T-helper 2 cell treated with Interferon-gamma antibody and Interleukin-4, amounts not matched to agents 5 μg/mL and 100 μg/mL, for 36 hours (primary cell): ENCODE measurements at places on chromosomes 3 and 15.

DNA sequence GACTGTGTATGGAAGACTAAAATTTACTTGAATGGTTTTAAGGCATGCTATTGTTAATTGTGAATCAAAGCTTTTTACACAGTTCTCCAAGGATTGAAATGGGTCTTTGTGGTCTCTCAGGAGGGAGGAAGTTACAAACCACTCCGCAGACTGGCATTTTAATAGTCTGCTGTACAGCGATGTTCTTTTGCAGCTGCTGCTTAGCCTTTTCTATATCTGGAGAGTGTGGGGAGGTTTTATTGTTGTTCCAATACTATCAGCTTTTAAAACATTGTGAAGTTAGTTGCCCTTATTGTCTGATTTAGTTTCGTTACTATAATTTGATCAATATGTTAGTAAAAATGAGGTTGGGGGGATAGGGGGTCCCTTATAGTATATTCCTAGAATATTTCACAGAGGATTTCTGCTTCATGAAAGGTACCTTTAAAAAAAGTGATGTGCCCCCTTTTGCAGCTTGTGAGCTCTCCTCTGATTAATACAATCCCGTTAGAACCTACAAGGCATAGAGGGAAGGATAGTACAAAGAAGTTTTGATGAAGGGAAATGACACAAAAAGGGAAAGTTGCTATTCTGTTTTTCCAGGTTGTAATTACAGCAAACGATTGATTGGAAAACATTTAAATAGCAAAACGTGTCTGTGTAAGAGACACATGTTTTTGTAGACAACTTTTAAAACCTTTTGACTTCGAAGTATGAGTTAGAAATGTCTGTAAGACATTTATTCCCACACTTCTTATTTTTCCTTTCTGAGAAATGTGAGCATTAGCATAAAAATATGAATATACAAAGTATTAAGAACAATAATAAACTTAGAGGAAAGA, 158.3 kb upstream of the CGNL1 start:
- no peak for DNase-seq

- no peak for DNase-seq
These were observed 64.2 kb downstream of the ECT2 start for GRCh38 chr3:172814738-172815137.

- no peak for DNase-seq
These were observed 7.0 kb downstream of the ADIPOQ start for GRCh38 chr3:186849374-186849975.

- DNase-seq: no peak
These were observed 70.2 kb downstream of the FOXB1 start for GRCh38 chr15:60074181-60074885.

DNA sequence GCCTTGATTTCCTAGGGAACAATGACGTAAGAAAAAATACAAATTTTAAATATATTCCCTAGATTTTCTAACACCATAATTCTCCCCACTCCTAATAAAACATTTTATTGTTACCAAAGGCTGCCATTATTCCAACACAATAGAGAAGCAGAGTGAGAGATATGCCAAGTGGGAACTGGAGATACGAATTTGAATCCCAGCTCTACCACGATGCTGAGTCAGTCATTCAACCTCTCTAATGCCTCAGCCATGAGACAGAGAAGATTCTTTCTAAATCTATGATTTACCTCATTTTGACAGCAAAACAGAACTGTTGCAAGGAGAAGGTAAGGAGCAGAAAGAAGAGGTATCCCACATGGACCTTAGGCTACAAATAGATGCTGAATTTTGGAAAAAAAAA, 112.5 kb downstream of the IGF2BP2 start:
- DNase-seq: no peak

- no peak for DNase-seq
These were observed 65.1 kb upstream of the TBL1XR1 start for GRCh38 chr3:177262396-177262795.

DNA sequence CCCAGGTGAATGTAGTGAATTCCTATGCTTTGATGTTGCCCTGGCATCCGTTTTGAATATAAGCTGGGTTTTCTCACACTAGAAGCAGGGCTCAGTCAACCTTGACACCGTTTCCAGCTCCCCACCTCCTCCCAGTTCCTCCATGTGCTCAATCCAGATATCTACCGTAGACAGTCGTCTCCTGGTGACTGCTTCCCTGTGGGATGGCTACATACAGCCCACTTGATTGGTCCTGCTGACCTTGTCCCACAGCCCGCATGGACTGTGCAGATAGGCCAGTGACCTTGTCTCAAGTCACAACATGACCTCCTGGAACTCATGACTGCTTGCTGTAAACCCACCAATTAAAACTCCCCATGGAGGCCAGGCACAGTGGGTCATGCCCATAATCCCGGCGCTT, 8.1 kb downstream of the SEMA7A start:
- no peak for DNase-seq

GRCh38 chr3:48232734-48233133, 8.2 kb upstream of the ZNF589 start:
- peak; percentile 53 for DNase-seq

DNA sequence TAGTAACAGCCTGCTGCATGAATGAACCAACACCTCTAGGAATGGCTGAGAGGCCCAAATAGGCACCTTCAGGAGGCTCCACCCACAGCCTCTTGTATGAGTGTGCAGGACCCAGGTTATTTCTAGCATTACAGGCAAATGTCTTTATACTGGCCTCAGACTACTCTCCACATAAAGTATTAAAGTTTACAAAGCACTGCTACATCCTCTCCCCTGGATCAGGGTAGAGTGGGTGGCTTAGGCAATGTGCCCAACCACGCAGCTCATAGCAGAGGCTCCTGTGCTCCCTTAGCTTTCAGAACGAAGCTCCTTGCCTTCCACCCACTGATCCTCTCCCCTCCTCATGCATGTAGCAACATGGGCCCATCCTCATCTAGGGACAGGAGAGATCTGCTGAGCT, 16.3 kb downstream of the TMEM43 start:
- DNase-seq: no peak

DNA sequence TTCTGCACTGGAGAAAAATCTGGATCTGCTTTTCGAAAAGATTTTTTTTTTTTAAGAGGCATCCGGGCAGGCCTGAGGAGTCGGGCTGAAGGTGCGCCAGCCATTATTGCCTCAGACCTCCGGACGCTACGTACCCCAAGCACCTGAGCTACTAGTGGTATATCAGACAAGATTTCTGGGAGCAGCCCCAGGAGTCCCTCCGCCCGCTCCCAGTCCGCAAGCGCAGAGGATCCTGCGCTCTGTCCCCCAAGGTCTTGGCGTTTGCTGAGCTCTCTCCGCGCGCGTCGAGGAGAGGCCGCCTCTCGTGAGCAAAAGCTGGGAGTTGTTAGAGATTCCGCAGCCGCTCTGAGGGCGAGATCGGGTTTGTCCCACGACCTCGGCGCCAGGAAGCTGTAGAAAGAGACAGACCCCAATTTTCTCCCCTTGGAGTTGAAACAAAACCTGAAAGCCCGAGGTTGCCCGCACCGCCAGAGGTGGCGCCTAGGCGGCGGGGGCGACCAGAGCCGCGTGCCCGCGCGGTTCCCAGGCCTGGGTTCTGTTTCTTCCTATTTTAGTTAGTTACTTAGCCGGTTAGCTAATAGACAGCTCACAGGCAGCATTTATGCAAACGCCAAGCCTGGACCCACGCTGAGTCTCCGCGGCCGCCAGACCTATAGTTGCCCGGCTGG, 72.5 kb upstream of the POLG start:
- no peak for DNase-seq

- DNase-seq: no peak
These were observed 71.3 kb downstream of the NUP210 start for GRCh38 chr3:13348661-13349396.

GRCh38 chr3:4600493-4600892, 107.3 kb downstream of the ITPR1 start:
- no peak for DNase-seq

GRCh38 chr3:54131890-54132289, 9.5 kb downstream of the CACNA2D3 start:
- no peak for DNase-seq

- DNase-seq: no peak
These were observed 199.7 kb upstream of the ICE2 start for GRCh38 chr15:60678632-60679031.

DNA sequence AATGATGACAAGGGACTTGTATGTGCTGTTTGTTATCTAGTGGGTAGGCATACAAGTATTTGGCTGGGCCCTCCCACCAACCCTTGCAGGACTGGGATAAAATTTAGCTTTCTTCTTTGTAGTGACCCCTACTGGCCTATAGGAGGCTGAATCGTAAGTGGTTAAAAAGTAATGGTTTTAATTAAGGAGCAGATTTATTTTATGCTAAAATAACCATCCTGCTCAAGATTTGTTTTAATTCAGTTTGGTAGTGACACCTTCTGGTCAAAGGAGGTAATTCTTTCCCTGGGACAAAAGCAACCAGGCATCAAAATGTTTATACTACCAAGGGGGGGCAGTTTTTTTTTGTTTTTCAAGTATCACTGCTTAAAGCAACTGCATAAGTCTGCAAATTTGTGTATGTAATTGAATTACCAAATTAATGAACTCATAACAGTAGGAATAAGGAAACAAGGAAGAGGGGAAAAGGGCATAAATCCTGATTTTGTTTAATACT, 70.7 kb downstream of the TOP2B start:
- DNase-seq: no peak

DNA sequence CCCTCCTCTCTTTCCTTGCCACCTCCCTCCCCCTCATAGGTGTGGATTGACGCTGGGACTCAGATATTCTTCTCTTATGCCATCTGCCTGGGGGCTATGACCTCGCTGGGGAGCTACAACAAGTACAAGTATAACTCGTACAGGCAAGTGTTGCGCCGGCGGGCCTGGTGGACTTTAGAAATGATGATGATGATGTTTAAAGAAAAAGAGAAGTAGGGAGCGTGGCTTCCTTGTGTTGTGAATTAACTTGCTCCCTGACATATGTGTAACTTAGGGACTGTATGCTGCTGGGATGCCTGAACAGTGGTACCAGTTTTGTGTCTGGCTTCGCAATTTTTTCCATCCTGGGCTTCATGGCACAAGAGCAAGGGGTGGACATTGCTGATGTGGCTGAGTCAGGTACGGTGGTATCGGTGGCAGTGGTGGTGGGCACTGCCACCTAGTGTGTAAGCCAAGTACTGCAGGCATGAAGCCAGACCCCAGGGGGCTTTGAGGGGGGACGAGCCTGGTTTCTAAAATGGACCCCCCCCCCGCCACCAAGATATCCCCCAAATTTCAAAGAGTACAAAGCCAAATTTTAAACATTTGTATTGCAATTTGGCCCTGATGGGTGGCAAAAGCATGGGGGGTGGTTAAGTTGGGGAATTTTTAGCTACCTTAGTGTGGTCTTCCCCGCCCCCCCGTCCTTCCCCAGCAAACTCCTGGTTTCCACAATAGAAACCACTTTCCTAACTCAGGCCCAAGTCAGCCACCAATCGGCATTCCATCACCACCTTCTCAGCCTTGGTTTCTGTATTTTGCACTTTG, 65.6 kb downstream of the SLC6A6 start:
- peak; percentile 15 for DNase-seq

DNA sequence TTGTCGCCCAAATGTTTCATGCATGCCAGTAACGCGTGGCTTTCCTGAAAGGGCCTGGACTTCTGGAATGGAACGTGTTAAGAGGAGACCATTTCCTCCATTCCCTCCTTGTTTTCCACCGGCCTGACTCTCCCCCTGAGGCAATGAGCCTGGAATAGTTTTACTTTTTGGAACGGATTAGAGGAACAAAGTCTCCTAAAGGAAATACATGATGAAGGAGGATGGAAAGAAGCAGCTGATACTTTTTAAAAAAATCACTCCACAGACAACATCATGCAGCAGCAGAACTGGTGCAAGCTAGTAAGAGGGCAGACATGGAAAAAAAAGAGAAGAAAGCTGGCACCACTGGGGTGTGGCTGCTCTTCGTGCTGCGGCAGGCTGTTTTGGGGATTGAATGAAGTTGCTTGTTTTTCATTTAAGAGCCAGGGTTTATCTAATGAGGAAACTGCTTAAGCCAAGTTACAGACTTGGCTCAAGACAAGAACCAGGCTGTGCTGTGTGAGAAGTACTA, 3.6 kb upstream of the KBTBD12 start:
- DNase-seq: no peak

DNA sequence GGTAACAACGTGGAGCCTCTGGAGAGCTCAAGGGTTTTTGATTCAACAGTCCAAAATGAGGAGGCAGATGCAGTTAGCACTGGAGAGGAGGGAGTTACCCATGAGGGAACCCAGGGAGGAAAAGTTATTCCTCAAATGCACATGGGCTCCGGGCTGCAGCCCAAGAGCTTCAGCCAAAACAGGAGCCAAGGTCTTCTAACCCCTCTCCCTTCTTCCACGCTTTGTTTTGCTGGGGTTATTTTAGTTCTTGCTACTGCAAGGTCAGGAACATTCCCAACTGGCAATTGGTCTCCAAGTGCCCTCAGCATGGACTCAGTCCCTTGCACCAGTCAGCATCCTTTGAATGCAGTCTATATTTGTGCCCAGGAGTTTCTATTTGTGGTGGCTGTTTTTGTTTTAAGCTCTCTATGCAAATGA, 90.0 kb downstream of the TGFBR2 start:
- no peak for DNase-seq

- no peak for DNase-seq
These were observed 90.2 kb downstream of the GABRB3 start for GRCh38 chr15:26682598-26683164.

- no peak for DNase-seq
These were observed 4.2 kb upstream of the PLOD2 start for GRCh38 chr3:146164971-146165769.

DNA sequence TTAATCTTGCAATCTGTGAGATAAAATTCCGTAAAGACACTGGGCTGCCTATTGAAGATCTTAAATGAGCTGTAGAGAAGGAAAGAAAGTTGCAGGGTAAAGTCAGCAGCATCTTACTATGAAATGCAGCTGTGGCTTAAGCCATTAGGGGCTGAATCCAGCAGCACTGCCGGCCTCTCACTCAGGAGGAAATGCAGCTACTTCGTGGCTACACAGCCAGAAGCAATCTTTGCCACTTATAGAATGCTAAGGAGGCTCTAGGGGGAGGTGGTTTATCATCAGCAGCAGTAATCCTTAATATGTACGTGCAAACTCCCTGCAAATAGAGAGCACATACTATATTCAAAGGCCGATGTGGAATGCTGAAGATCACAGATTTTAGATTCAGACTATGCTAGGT, 19.1 kb upstream of the MCTP2 start:
- no peak for DNase-seq

DNA sequence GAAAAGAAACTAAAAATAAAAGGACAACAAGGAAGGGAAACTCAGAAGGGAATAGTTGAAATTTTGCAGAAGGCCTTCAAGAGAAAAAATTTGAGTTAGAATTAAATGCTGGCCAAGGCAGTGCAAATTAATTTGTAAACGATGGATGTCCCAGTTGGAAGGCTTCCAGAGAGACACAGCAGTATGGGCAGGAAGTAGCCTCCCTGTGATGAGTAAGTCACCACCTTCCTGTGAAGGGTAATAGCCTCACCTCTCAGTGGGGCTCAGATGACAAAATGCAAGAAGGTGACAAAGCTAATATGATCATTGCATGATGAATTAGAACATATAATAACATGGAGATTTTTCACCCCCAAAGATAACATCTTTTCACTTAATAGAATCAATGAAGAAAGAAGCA, 27.3 kb upstream of the TMCO5A start:
- DNase-seq: no peak

- DNase-seq: no peak
These were observed 89.5 kb downstream of the ITPR1 start for GRCh38 chr3:4582624-4583023.

- peak; percentile 14 for DNase-seq
These were observed at the start of gene ZNF502 for GRCh38 chr3:44712455-44713075. ZNF502 (plus strand) TSS chr3:44712660; CDS start chr3:44720262, 7,602 bp downstream.

- no peak for DNase-seq
These were observed 5.9 kb downstream of the USP3 start for GRCh38 chr15:63509955-63510940.
